ENCODE measurements at places on chromosomes 2 and 18.

GRCh38 chr2:40197121-40197520, 254.8 kb downstream of the SLC8A1 start:
- no peak for DNase-seq

- no peak for DNase-seq
Observed at GRCh38 chr2:57372237-57372984, 674.2 kb upstream of the VRK2 start.

GRCh38 chr2:230910546-230911177, 14.4 kb downstream of the GPR55 start:
- DNase-seq, result no peak

DNA sequence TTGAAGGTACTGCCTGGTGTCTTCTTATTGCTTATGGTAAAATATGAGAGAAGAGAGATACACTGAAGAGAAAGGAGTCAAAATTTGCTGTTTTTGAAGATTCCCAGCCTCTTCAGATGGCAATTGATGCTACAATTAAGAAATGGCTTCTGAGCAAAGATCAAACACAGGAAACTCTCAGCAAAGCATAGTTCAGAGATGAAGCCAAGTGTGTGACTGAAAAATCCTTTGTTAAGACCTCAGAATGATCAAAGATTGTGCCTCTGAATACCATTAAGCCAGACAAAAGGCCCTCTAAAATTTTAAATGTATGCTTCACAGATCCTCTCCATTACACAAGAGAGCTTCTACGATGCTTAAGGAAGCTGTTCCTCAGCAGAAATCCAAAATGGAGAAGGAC, 216.3 kb downstream of the UXS1 start:
- no peak for DNase-seq

DNA sequence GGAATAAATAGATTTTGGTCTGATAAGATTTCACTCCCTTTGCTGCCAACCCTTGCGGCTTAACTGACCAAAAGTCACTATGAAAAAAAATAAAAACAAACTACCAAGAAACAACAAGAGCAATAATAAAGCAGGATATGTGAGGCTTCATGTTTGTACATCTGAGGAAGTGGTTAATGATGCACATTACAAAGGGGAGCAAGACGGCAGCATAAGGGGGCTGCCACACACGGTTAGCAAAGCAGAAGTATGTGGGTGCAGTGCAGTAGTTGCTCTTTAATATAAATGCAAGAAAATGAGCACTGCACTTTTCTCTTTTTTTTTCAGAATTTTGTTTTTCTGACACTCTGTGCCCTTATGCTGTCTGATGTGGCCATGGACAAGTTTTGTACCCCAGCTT, 377.1 kb upstream of the CNTNAP5 start:
- DNase-seq, result no peak

DNA sequence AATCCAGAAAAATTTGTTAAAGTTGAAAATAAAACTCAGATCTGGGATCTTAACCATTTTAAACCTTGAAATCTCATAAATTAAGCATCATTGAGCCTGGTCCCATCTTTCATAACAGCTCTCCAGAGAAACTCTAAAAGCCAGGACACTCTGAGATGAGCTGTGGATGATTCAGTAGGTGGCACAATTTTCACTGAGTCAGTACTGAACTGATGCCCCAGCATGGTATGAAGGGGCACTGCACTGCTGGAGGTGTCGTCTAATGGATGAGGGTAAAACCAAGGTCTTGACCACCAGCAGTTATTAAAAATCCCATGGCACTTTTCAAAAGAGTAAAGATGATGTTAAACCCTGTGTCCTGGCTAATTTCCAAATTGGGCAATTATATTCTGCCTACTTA, 170.6 kb downstream of the FIGN start:
- DNase-seq, result no peak

- DNase-seq, result peak; percentile 52
Observed at GRCh38 chr18:54163453-54163852, 61.0 kb downstream of the MBD2 start.

DNA sequence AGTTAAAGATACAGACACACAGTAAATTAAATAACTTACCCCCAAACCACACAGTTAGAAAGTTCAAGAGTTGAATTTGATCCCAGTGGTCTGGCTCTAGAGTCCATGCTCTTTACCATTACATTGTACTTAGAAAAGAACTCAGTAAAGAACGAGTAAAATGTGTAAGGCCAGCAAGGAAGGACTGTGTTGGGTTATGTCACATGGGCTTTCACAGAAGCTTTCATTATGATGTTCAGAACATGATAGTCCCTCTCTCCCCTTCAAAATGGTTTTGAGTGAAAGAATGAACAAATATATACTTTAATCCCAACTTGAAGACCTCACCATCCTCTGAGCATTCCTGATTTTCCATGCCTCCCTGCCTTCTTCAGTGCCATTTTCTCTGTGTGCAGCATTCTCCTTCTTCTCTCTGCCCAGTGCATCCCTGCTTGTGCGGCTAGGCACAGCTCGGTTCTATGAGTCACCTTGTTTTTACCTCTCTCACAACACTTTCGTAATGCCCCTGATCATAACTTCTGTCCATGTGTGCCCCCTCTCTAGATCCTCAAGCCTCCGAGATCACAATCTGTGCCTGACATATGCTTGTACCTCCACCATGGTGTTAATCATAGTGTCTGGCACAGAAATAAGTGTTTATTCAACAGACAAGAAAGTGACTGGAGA, 22.0 kb downstream of the RASGRP3 start:
- DNase-seq, result peak; percentile 38

GRCh38 chr2:127649100-127649611, 3.2 kb downstream of the GPR17 start:
- no peak for DNase-seq

- no peak for DNase-seq
Observed at GRCh38 chr2:129059476-129059875, 740.8 kb upstream of the HS6ST1 start.

- no peak for DNase-seq
Observed at GRCh38 chr2:26455670-26456439, 22.1 kb downstream of the OTOF start.

DNA sequence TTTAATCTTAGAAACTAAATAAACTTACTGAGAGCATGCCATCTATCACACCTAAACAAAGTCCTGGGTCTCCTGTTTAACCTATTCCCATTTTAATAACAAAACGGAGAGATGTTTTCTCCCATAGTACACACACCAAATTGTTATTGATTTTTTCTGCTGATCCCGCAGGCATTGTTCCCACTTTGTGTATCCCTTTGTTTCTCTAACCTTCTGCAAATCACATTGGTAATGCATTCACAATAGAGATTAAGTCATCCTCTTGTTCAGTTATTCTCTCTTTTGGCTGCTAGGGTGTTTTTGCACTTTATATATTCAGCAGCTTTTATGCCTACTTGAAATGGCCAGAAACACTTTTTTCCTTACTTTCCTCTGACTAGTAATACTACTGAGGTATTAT, 1071.9 kb upstream of the CDH2 start:
- DNase-seq, result no peak

- DNase-seq, result peak; percentile 77
Observed at GRCh38 chr2:136134126-136134525, 16.2 kb upstream of the CXCR4 start.

- DNase-seq, result no peak
Observed at GRCh38 chr2:222239091-222239490, 59.7 kb downstream of the PAX3 start.

DNA sequence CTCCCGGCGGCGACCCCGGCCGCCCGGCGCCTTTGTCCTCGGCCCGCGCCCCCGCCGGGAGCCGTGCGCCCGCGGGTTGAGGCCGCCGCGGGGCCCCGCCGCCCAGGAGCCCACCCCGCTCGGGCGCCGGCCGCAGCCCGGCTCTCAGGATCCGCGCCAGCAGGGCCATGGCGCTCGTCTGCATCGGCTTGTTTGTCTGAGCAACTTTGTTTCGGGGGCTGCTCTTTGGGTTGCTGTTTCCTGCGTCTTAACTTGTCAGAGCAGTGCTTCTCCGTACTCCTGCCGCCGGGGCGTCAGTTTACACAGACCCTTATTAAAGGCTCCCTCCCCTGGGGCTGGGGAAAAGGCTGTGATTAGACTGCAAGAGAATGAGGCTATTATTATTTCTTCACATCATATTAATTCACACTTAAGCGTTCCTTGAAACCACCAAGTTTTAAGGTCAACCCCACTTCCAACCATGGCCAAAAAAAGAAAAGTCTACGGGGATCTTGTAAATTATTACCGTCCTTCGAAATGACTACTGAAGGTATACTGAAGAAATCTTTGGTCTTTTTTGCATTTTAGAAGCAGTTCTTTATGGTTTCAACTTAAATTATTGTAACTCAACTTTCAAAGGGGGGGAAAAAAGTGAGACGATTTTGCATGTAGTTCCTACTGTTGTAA, at the start of gene CYP27C1:
CYP27C1 (minus strand) TSS at position 198 of the 666 bp plus-strand sequence; CDS start at position 169, 29 bp downstream.
- no peak for DNase-seq

DNA sequence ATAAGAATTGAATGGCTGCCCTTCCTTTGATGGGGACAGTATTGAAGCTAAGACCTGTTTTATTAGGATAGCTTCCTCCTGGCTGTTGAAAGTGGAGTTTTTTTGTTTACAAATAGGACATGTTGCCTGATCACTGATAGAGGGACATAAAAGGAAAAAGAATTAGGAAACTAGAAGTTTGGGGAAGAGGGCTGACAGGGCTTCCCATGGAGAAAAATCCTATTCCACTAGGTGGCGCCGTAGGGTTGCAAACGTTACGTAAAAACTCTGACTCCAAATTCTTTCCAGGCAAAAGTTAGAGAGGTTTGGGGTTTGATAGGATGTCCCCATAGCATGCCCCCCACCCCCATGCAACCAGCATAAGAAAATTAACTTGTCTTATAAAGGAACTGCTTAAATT, 11.1 kb upstream of the RBFA start:
- peak; percentile 27 for DNase-seq

- peak; percentile 44 for DNase-seq
Observed at GRCh38 chr2:227406177-227407031, 18.7 kb upstream of the SCYGR1 start.

GRCh38 chr2:61775956-61776570, 77.8 kb downstream of the FAM161A start:
- DNase-seq, result no peak

- DNase-seq, result no peak
Observed at GRCh38 chr2:214325404-214325803, 85.5 kb upstream of the VWC2L start.

DNA sequence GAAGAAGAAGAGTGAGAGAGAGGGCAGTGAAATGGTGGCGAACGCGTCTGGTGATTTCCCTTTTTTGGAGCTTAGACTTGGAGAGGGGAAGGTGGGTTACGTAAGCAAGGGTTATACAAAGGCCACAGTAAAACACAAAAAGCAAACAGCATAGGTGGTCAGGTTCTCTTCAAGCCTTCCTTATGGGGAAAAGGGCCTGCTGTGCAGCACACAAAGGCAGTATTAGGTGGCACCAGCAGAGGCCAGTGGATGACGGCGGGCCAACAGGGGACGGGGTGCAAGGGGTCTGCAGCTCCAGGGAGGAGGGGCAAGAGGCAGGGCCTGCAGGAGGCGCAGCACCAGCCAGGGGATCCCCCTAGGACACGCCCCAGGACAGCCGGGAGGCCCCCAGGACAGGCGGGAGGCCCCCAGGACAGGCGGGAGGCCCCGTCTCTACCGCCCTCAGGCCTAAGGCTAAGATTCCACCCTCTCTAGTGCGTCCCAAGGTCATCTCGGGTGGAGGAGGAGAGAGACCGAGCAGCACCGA, 32.6 kb upstream of the NPC1 start:
- DNase-seq, result no peak

DNA sequence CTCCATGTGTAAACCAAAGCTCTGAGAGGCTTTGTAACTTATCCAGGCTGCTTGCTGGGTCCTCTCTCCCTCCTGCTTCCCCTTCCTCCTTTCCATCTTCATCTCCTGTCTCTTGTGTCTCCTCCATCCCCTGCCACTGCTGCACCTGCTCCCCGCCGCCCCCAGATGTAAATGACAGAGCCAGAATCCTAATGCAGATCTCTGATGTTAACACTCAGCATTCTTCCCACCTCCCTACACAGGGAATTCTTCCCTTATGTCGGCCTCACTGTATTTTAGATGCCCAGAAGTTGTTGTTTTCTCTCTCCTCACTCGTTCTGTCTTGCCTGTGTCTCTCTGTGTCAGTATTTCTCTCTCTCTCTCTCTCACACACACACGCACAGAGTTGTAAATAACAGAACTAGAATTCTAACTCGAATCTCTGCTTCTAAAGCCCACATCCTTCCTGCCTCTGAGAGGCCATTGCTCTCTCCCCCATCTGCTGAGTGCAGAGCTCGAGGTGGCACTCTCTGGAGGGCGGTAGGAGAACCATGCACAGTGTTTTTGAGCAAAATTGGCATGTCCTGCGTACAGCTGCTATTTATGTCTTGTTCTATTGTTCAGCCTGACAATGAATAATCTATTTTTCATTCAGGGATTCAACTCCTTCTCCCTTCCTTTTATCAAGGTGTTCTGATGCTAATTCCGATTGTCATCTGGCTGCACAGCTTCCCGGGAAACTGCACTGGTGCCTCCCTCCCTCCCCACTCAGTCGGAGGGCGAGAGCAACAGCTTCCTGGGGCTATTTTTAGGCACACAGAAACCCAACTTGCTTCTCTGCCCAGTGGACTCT, 219.9 kb downstream of the SH3RF3 start:
- DNase-seq, result peak; percentile 54

- no peak for DNase-seq
Observed at GRCh38 chr2:66173645-66174044, 261.3 kb upstream of the MEIS1 start.

DNA sequence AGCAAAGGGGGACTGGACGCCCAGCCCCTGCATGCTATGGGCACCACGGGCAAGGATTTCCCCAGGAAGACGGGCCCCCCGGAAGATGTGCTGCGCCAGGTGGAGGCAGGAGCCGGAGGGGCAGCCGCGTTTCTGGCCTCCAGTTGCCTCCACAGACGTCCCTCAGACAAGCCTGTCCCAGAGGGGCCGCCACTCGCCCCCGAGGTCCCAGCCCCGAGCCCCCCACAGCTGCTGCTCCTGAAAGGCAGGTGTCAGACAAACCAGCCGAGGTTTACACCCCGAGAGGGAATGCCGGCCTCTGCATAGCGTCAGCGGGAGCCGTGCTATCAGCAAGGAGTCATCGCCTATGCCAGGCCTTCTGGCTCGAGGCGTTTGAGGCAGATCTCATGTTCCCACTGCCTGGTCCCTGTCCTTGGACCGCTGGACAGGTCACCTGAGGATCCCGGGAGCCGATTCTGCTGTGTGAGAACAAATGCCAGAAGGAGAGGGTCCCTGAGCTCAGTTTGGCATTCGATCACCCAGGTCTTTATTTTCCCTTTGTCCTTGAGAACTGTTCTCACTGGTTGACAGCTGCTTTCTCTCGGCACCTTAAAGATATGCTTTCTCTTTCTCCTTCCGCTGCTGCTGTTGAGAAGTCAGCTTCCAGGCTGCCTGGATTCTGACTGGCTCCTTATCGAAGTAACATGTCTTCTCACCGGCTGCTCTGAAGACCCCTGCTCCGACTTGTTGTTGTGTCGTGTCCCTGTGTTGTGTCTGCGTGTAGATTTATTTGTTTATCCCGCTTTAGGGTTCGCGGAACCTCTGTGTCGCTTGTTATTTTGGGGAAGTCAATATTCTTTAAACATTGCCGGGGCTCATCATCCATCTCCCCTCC, 20.6 kb downstream of the CROCC2 start:
- no peak for DNase-seq

- DNase-seq, result no peak
Observed at GRCh38 chr2:233124421-233125080, 64.4 kb downstream of the INPP5D start.

GRCh38 chr2:54967269-54967668, 83.0 kb downstream of the RTN4 start:
- DNase-seq, result no peak
